ENCODE measurements at places on chromosomes 5 and 9.

DNA sequence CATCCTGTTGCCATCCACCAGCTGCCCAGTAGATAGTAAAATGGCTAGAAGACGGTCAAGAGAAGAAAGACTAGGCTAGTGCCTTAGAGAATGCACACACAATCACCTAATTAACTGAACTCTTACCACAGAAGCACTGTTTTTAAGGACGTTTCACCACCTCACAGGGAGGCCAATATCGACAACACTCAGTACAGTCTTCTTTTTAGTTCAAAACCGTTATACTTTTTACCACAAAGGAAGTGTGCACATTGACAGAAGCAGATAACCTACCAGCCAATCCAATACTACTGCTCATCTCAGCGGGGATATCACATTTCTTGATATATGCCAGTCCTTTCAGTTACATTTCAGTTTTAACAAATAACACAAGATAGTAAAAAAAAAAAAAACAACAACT is 122.3 kb downstream of the GNAQ start:
- DNase-seq: no peak

DNA sequence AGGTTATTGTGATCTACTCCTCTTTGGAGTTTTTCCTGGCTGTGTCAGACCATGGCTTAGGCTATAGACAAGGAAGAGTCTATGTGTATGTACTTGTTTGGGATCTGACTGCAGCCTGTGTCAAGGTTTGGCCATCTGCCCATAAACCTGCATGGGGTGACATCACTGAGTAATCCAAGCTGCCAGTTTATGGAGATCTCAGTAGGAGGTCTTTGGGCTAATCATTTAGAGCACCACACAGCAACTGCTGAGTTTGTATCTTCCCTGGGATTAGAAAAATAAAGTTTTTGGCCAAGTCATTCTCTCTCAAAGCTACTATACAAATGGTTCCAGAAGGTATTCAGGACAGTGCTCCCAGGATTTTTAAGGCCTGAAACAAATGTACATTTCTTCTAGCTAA is 65.5 kb upstream of the HSPB3 start:
- peak; percentile 46 for DNase-seq

GRCh38 chr5:153209687-153210086 is 280.8 kb upstream of the GRIA1 start:
- DNase-seq: no peak

DNA sequence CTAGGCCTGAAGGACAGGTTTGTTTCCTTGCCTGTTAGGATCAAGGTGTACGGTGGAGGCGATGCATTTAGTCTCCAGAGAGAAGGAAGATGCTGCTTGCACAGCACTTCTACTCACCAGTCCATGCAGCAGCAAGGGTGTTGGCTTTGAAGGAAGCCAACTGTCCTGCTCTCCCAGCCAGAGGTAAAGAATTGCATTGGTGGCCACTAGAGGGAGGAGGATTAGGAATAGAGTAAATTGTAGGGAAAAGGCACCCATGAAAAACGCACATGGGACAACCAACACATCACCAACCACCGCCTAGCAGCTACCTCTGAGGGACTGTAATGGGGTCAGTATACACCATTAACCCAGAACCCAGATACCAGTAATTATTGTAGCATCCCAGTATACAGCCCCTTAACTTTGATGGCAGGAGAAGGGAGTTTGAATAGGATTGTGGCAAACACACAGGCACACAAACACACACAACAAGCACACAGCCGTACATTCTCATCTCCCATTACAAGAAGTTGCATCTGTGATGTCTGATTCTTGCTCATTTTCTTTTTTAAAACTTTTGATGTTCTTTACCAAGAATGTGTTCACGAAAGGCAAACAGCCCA is 267.7 kb downstream of the ADAMTS6 start:
- peak; percentile 49 for DNase-seq

DNA sequence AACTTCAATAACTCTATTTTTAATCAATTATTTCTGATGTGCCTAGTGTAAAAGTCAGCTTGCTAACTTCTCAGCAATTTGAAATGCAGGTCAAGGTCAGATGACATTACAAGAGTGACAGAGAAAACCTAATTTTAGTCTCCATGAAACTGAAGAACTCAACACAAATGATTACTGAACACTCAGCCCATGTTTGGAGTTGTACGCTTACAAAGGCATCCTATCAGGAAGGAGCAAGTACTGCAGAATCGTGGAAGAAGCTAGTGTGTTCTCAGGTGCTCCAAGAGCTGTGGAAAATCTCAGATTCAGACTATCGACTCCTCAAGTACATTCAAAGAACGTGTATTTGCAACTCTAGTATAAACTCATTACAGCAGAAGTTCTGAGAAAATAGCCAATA is 526.7 kb downstream of the PDE4D start:
- DNase-seq: no peak

DNA sequence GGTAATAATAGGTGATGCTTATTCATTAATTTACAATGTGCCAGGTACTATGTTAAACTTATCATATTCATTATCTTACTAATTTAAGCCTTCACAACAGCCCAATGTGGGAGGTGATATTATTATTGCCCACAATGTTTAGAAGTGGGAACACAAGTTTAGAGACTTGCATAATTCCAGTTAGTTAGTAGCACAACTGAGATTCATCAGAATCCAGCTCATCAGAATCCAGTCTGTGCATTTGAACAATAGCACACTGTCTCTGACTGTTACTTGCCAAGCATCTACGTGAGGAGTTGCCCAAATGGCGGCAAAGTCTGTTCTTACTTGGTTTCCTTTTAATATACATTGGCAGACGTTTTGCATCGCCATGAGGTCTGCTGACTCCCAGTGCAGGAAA is 110.9 kb upstream of the BASP1 start:
- no peak for DNase-seq
